Dorsolateral prefrontal cortex (tissue), 122 donors: ENCODE measurements at places on chromosomes 5 and 9.

GRCh38 chr9:26013199-26013598, 335.0 kb upstream of the TUSC1 start:
- no peak for DNase-seq

DNA sequence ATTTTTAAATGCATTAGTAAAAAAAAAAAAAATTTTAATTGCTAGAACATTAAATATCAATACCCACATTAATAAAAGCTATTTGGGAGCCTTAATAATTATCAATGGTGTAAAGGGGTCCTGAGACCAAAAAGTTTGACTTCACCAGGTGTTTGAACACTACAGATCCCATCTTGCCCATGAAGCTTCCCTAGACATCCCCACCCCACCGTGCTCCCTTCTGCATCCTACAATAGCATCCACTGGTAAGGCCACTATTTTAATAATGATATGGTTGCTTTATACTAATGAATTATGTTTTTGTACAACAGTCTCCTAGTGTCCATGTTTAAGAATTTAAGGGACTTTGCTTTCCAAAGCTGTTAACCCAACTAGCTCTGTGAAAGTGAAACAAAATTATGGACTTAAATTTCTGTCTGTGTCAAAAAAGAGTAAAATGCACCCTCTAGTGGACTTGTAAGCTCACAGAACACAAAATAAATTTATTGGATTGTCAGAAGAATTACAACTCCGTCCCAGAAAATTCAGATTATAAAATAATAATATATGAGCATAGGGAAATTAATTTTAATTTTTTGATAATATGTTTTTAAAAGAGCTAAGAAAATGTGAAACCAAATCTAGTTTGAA, 76.0 kb downstream of the ARL15 start:
- DNase-seq = no peak

GRCh38 chr9:28820741-28821140, 1247.5 kb upstream of the C9orf72 start:
- DNase-seq = no peak

DNA sequence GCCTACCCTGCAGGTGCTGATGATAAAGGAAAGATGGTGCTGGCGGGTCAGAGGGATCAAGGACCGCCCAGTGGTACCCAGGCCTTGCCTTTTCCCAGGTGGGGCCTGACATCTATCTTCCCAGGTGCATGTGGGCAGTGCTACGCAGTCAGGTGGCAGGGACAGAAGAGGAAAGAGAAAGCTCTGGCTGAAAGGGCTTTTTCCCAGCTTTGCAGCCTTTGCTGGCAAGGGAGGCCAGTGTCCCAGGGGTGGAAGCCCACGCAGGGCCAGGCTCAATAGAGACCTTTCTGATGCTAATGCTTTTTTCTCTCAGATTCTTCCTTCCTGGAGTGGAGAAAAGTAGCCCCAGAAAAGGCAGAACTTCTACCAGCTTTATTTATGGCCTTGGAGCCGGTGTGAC, 36.7 kb downstream of the FABP6 start:
- DNase-seq = no peak
